ENCODE measurements at places on chromosomes 4 and X.

DNA sequence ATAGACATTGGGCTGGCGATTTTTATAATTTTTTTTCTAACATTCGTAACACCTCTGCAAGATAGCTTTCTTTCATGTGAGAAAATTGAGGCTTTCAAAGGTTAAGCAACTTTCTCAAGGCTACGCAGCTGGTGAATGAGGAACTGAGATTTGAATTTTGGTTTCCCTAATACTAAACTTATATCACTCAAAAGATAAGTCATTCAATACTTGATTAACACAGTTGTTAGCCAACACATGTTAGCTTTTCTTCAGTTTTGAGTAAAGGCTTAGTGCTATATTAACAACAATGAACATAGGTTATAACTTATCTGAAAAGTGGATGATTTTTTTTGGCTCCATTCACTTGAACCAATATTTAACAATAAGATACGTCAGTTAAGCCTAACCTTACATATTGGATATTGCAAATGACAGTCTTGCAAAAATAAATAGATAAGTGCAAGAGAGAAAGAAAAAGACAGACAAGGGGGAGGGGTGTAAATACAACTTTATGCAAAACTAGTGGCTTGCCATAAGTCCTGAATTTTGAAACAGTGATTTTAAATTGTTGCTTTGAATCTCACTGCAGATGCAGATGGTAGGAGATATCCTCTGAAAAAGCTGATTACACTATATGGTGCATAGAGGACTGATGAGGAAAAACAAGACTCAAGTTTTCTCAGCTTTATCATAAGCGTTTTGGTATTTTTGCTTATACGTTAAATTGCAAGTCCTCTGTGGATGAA, 11.1 kb upstream of the GPM6A start:
- no peaks in the 10 kb centered on the region for H3K27me3 ChIP-seq
- no peak overlapping the region for H3K4me3 ChIP-seq
- no peaks in the 10 kb centered on the region for H3K36me3 ChIP-seq

- peak; percentile 15 for DNase-seq
- no peaks in the 10 kb centered on the region for H3K4me1 ChIP-seq
Observed at GRCh38 chrX:84339507-84340364, 151.7 kb upstream of the RPS6KA6 start.

DNA sequence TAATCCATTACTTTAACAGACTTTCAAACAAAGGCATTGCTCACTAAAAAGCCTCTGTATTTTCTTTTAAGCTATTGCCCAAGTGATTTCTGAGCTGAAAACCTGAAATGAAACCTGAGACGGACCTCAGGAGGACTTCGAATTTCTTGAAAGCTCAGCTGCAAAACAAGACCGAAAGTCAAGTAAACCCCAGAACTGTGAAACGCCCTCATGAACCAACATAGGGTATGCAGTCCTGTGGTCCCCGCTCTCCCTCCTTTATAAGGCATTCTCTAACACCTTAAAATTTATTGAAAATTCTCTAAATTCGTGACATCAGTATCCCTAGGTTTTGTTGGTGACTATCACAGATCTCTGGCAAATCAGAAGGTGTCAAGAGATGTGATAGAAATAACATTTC, 91.8 kb downstream of the SHISA3 start:
- H3K4me1 ChIP-seq: no peaks in the 10 kb centered on the region
- H3K27me3 ChIP-seq: peaks cover 23% of the 10 kb centered on the region
- no peaks in the 10 kb centered on the region for H3K36me3 ChIP-seq

- no peak for DNase-seq
- no peaks in the 10 kb centered on the region for H3K4me1 ChIP-seq
- no peaks in the 10 kb centered on the region for H3K36me3 ChIP-seq
- no peaks in the 10 kb centered on the region for H3K27me3 ChIP-seq
Observed at GRCh38 chrX:124194901-124195300, 137.6 kb upstream of the TEX13D start.

DNA sequence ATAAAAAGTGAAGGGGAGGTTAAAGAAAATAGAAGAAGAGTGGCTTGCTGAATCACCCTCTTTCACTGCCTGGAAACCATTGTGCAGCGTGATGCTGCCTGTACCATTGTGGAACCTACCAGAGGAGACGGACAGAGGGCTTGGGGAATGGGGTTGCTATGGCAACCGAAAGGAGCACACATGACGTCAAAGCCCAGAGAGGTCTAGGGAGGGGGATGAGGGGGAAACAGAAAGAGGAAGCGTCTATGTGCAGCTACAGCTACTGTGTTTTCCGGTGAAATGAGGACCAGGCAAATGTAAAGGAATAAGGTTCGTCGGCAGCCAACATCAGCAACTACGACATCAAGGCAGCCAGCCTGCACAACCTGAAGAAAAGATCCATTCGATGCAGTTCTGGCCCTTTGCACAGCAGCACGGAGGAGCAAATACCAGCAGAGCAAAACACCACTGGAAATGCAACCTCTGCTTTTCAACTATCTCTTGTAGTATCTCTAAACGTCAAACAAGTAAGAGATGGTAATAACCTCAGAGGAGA, at the start of gene MAPK10:
Gene MAPK10 (minus strand): TSS at position 110 of the 535 bp plus-strand sequence.
- H3K27ac ChIP-seq: no peak within 1 kb of the TSS
- no peaks in the 10 kb centered on the region for H3K36me3 ChIP-seq
- H3K4me3 ChIP-seq: peak within 1 kb of the TSS; percentile 31
- no peaks in the 10 kb centered on the region for H3K27me3 ChIP-seq

- no peak overlapping the region for H3K4me3 ChIP-seq
- H3K27ac ChIP-seq: peak overlapping the region; percentile 43
- peaks cover 6% of the 10 kb centered on the region for H3K4me1 ChIP-seq
- H3K27me3 ChIP-seq: no peaks in the 10 kb centered on the region
- H3K36me3 ChIP-seq: no peaks in the 10 kb centered on the region
- peak; percentile 25 for DNase-seq
Observed at GRCh38 chr4:154084864-154085263, 296.0 kb upstream of the SFRP2 start.

GRCh38 chr4:181599134-181599533, 644.1 kb upstream of the TENM3 start:
- H3K4me3 ChIP-seq: no peak overlapping the region
- H3K27ac ChIP-seq: no peak overlapping the region
- no peak for DNase-seq
- no peaks in the 10 kb centered on the region for H3K4me1 ChIP-seq
- no peaks in the 10 kb centered on the region for H3K36me3 ChIP-seq

DNA sequence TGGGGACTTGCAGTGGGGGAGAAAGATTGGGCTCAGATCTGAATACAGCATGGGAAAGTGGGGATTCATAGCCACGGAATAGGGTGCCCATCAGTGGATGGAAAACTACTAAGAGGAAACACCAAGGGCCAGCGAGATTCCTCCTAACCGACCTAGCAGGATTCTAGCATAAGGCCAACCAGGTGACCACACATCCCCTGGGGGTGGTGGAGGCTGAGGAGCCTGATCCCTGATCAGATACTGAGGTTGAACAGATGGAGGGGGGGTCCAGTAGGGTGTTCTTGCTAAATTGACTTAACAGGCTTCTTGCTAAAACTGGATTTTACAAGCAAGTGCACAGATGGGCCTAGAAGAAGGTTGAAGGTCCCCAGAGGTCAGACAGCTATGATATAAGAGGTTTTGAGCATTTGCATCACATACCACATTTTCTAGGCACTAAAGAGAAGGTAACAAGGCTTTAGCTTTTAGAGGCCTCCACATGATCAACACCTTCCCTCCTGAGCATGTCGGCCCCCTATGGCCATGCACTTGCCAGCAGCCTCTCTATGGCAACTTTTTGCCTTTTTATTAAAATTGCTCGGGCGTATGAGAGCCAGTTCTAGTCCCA, 69.1 kb upstream of the PUDP start:
- no peak overlapping the region for H3K4me3 ChIP-seq
- H3K27ac ChIP-seq: no peak overlapping the region
- H3K36me3 ChIP-seq: no peaks in the 10 kb centered on the region
- no peak for DNase-seq
- no peaks in the 10 kb centered on the region for H3K27me3 ChIP-seq

GRCh38 chr4:137909529-137910309, 332.4 kb downstream of the SLC7A11 start:
- DNase-seq: no peak
- no peak overlapping the region for H3K27ac ChIP-seq
- H3K36me3 ChIP-seq: no peaks in the 10 kb centered on the region
- H3K4me3 ChIP-seq: no peak overlapping the region
- H3K4me1 ChIP-seq: no peaks in the 10 kb centered on the region

GRCh38 chr4:87101543-87102199, 118.7 kb downstream of the KLHL8 start:
- no peak overlapping the region for H3K27ac ChIP-seq
- H3K27me3 ChIP-seq: no peaks in the 10 kb centered on the region
- no peak for DNase-seq
- H3K36me3 ChIP-seq: no peaks in the 10 kb centered on the region

- H3K27ac ChIP-seq: no peak overlapping the region
- DNase-seq: peak; percentile 49
- H3K4me3 ChIP-seq: no peak overlapping the region
- H3K4me1 ChIP-seq: no peaks in the 10 kb centered on the region
- H3K27me3 ChIP-seq: no peaks in the 10 kb centered on the region
Observed at GRCh38 chrX:134570899-134571298, 87.4 kb downstream of the PLAC1 start.

DNA sequence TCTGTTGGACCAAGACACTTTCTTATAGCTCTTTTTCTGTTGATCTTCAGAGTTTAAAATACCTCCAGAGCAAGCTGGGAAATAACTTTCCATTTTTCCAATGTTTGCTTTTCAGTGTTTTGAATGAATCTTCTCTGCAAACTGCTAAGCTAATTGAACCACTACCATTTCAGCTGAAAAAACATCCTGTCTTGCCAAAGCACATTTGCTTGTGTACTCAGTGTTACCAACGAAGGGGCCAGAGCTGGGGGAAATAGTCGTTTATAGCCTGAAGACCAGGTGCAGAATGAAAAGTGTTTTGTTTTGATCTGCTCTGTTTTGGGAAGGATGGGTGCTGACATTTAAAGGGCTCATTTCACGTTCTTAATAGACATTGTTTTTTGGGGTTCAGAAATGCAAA, 88.4 kb upstream of the CLNK start:
- DNase-seq: no peak
- H3K36me3 ChIP-seq: no peaks in the 10 kb centered on the region
- no peak overlapping the region for H3K4me3 ChIP-seq
- H3K4me1 ChIP-seq: no peaks in the 10 kb centered on the region

GRCh38 chr4:24322511-24322910, 261.8 kb downstream of the DHX15 start:
- H3K27me3 ChIP-seq: no peaks in the 10 kb centered on the region
- DNase-seq: no peak
- no peaks in the 10 kb centered on the region for H3K4me1 ChIP-seq
- H3K4me3 ChIP-seq: no peak overlapping the region

DNA sequence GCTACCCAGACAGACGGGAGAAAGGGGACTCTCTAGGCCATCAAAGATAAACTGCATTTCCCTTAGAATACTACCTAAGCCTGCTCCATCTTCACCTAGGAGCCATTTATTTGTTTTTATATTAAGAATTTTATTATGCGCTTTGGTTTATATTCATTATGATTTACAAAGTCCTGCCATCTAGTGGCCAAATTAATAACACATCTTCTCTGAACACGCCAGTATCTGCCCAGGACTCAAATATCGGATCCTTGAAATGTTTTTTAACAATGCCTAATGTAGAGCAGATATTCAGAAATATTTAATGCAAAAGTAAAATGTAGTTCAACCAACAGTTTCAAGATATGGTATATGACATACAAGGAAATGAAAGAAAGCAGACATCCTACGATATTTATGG, 20.8 kb upstream of the PRPS2 start:
- H3K4me3 ChIP-seq: no peak overlapping the region
- no peaks in the 10 kb centered on the region for H3K36me3 ChIP-seq
- no peak overlapping the region for H3K27ac ChIP-seq
- H3K4me1 ChIP-seq: peaks cover 2% of the 10 kb centered on the region

DNA sequence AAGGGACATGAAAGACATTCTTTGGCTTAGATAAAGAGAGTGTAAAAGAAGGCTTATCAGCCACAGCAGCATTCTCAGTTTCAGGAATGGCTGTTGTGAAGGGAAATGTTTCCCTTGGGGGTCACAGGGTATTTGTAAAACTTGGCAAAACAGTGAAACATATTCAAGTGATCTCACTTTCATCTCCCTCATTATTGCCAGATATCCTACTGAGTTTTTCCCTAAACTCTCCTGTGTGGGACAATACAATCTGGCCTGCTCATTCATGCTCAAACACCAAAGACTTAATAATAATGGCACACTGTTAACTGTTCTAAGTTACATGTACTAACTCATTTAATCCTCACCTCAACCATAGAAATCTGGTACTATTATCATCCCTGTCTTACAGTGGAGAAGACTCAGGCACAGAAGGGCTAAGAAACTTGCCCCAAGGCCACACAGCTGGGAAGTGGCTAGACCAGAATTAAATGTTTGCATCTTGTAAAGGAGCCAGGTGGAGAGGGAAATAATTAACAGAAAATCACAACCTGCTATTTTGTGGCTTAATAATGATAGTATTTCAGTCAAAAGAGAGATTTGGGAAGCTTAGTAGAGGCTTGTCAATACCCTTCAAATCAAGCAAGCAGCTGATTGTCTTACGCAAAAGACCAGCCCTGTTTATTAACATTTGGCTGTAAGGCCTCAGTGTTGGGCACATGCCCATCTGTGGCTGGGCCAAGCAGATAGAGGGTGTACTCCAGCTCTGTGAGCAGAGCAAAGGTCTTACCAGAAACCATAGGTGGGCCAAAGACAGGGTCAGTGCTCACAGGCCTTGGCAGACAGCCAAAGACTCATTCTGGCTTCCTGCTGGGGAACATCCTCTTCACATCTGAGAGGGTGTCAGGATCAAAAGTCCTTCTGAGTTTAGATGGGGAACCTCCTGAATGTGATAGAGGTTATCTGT, 17.3 kb downstream of the SMPX start:
- H3K27ac ChIP-seq: no peak overlapping the region
- no peaks in the 10 kb centered on the region for H3K36me3 ChIP-seq
- H3K4me1 ChIP-seq: peaks cover 3% of the 10 kb centered on the region
- no peak overlapping the region for H3K4me3 ChIP-seq

DNA sequence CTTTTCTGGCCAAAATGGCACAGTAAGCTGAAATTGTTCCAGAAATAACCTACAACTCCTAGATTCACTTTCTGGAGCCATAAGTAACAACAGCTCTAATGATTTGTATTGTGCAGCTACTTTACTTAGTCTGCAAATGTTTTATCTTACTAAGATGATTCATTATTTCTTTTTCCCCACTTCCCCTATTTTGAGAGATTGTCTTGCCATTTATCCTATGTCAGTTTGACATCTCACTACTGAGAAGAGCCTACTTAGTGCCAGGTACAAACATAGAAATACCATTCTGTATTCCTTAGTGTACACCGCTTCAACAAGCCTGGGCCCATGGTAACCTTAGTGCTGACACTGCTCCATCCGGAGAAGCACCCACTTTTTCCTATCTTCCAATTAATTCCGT, 13.8 kb upstream of the STK26 start:
- H3K36me3 ChIP-seq: no peaks in the 10 kb centered on the region
- peaks cover 29% of the 10 kb centered on the region for H3K27me3 ChIP-seq
- DNase-seq: no peak
- no peak overlapping the region for H3K4me3 ChIP-seq

DNA sequence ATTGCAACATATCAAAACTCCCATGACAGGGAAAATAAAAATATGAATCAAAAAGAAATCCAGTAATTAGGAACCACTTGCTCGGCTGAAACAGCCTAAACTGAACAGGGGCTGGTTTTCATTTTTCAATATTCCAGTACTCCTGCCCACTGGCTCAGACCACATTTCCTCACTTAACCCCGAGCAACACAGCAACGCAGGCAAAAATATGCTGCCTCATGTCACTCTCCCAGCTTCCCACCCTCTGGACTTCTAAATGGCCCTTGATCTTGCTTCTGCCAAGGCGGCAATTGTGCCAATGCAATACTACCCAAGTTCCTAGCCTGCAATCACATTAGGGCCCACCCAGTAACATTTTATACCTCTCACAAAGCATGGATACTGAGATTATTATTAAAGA, 30.6 kb downstream of the USP46 start:
- H3K4me1 ChIP-seq: peaks cover 2% of the 10 kb centered on the region
- DNase-seq: no peak
- no peak overlapping the region for H3K27ac ChIP-seq

All from mesenchymal stem cell (in vitro differentiated cells and primary cell).